IPS DF 19.7 (cell line): ENCODE measurements at places on chromosomes 4 and X.

- DNase-seq, result no peak
These were observed 63.3 kb upstream of the ANXA10 start for GRCh38 chr4:168028970-168029597.

GRCh38 chr4:38664706-38665401 lies 855 bp downstream of the KLF3 start:
- DNase-seq, result no peak

DNA sequence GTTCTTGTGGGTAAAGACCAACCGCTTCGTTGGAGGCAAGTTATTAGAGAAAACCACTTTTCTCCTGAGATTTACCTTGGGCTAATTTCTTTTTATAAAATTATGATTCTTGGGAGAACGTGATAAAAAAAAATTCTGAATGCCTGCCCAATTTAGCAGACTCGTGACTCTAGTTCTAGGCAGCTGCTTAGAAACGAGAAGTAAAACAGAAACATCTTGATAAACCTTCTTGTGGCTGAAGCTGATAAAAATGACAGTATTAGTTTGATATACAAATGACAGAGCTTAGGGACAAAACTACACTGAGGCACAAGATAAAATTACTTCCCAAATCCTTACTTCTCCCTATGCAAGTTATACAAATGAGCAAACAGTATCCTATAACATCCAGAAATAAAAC lies 458.9 kb upstream of the TEX13C start:
- no peak for DNase-seq

DNA sequence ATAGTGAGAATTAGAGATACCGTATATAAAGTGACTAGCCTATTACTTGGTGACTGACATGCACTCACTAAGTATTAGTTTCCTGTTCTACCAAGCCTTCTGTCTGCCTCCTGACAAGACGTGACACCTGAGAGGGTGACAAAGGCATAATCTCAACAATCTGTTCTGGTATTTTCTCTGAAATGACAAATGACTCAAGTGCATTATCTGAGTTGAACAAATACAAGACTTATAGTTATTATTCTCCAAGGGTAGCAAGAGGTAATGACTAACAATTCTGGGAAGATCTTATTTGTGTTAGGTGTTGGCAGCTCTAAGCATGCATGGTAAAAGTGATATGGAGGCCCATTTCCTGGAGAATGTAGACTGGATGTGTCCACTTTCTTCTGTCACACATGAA lies 60.6 kb downstream of the SYTL5 start:
- no peak for DNase-seq

- DNase-seq, result no peak
These were observed 180.6 kb downstream of the RNF150 start for GRCh38 chr4:140952717-140953116.

- DNase-seq, result no peak
These were observed 89.1 kb upstream of the CBR4 start for GRCh38 chr4:169098969-169099690.

- DNase-seq, result no peak
These were observed 712.4 kb downstream of the IL1RAPL1 start for GRCh38 chrX:29299684-29300083.

DNA sequence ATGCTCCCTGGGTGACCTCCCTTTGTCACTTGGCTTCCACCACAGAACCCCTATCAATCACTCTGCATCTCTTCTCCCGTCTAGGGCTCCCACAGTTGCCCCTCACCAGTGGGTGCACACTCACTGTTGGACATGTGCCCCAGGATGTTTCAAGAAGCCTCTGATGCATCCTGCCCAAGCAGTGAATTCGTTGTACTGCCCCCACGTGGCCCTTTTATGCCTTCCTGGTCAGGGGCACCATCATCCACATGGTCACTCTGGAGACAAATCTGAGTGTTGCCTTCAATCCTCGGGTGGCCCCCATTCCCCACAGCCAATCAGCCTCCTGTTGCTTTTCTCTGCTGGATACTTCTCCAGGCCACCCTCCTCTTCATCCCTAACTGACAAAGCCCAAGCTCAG lies 12.2 kb downstream of the ITIH6 start:
- DNase-seq, result no peak

- DNase-seq, result no peak
These were observed 449.6 kb downstream of the GLUD2 start for GRCh38 chrX:121496966-121497365.

DNA sequence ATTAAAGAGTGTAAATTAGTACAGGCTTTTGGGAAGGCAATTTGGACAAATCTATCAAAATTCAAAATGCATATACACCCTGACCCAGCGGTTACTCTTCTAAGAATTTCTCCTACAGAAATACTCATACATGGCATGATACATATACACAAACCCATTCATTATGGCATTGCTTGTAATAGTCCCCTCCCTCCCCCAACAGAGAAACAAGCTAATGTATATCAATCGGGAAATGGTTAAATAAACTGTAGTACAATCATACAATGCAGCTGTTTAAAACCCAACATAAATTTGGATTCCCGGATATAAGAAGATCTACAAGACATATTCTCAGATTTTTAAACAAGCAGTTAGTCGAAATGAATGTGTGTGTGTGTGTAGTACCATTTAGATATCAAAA lies 808 bp downstream of the HUWE1 start:
- no peak for DNase-seq

DNA sequence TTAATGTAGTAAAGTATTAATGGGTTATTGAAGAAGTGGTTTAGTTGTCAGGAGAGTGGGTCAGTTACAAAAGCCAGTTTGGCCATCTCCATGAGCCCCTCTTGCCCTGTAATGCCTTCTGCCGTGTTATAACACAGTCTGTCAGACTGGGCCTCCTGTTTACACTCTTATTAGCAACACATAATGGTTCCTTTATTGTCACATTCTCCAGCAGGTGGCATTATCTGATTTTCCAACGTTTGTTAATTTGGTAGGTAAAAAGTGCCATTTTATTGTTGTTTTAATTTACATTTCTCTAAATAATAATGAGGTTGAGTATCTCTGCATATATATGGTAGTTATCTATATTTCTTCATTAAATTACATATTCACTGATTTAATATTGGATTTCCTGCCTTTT lies 560.8 kb downstream of the FGF13 start:
- DNase-seq, result no peak

DNA sequence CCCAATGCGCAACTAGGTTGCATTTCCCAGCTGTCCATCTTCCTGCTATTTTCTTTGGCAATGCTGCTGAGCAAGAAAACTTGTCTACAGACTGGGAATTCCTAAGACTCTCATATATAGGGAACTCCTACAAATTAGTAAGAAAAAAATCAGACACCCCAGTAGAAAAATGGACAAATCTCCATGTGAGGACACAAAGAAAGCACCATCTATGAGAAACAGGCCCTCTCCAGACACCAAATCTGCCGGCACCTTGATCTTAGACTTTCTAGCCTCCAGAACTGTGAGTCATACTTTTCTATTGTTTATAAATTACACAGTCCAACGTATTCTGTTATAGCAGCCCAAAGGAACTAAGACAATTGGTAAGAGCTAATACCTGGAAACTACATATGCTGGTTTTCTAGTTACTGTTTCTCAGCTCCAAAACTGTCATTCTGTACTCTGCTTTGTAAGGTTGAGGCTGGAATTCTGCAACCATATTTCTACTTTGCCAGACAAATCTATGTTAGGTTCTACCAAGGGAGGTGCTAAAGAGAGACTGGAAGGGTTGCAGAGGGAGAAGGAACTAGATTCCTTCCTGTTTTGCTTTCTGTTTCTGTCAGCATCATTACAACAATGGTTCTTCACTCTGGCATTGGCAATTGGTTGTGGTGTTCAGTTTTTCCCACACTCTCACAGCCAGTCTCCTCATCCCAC lies 35.7 kb upstream of the FAM241A start:
- DNase-seq, result no peak

GRCh38 chrX:124651031-124651430 lies 304.7 kb downstream of the SH2D1A start:
- no peak for DNase-seq

- no peak for DNase-seq
These were observed 33.9 kb downstream of the RNF150 start for GRCh38 chr4:141099326-141099725.

GRCh38 chrX:12978205-12979025 lies 3.5 kb downstream of the TMSB4X start:
- no peak for DNase-seq

DNA sequence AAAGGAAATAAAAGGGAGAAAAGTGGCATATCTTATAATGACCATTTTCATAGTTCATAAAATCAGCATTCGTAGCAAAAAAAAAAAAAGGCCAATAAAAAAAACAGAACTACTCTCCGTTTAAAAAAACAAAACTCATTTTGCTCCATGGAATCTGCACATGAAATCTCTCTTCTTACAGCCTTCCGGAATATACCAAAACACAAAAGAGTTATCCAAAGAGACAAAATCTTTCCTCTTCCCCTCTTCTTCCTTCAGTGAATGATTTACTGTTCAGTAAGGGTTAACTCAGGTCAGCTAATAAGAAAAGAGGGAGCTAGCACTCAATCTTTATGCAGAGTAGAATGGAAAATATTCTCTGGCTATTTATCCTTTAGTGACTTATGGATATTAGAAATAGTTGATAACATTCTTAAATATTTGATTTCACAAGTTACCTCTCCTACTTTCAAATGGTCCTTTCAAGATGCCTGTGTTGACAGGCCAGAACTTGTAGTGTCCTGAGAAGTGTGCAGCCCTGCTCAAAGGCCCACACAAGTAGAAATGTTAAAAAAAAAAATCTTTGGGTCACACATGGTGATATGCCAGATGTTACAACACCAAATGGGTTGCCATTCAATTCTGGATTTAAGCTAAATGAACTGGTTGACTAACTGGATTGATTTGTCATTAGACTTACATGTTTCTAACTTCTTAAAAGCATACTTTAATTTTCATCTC lies 42.1 kb downstream of the PDGFC start:
- no peak for DNase-seq
